Muscle of arm (tissue), 14 donors: ENCODE measurements at places on chromosomes 16 and 17.

DNA sequence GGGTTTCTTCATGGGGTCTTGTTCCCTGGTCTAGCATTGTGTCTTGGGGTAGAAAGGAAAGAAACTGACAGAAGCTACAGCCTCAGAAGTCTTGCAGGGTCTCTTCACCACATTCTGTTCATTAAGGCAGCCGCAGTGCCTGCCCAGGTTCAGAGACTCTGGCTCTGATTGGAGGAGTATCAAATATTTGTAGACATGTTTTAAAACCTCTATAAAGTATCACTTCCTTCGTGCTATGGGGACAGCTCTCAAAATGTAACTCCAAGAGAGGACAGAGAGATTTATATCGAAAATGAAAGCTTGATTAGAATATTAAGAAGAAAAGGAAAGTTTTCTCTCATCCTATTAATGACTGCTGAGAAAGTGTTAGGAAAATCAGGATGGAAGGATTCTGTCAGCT is 107.0 kb upstream of the CACNG3 start:
- no peak for DNase-seq

- peak; percentile 88 for DNase-seq
Measured at GRCh38 chr17:30970831-30971567, at the start of gene RNF135. TSS of gene RNF135 (plus strand) at chr17:30971039. CDS start at chr17:30971074, 35 bp downstream.

GRCh38 chr16:23868136-23868535 is 32.4 kb downstream of the PRKCB start:
- no peak for DNase-seq

- no peak for DNase-seq
Measured at GRCh38 chr17:57657211-57657610, 87.9 kb downstream of the CCDC182 start.

- DNase-seq, result no peak
Measured at GRCh38 chr17:28487881-28488532, 14.6 kb downstream of the SLC13A2 start.

DNA sequence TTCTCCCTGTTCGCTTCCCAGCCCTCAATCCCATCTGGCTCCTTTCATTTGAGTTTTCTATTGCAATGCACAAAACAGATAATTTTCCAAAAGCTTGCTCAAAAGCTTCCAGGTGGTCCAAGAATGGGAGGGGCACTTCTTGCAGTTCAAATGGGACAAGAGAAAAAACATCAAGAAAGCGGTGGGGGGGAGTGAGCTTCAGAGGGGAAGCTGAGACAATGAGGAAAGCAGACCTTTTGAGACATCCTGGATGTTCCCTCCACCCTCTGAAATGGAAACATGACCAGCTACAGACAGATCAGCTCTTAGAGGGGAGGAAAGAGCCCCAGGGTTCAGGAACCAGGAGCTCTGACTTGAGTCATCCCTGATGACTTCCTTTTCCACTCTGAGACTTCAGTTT is 368.2 kb downstream of the SLC39A11 start:
- peak; percentile 73 for DNase-seq

- DNase-seq, result no peak
Measured at GRCh38 chr17:21282231-21282630, 2.3 kb upstream of the MAP2K3 start.
